ENCODE measurements at places on chromosomes 3 and 15. TPM values are rescaled to one million over a fixed set of nuclear protein-coding genes. Genes with fewer than 3 reads are reported as not detected.

Gene RARRES1
- 3.0 TPM for polyA plus RNA-seq

Gene LRRC28
- polyA plus RNA-seq: 13.7 TPM

Gene KLHL40
- not detected for polyA plus RNA-seq

Gene GLDN
- polyA plus RNA-seq: 0.29 TPM

Gene SCAANT1
- polyA plus RNA-seq: not detected

Gene ALS2CL
- 95.0 TPM for polyA plus RNA-seq

Gene IGF2BP2
- 0.86 TPM for polyA plus RNA-seq

Gene GYG1
- polyA plus RNA-seq: 10.9 TPM

Gene RHOV
- 138 TPM for polyA plus RNA-seq

Gene CCR1
- polyA plus RNA-seq: 0.47 TPM

Gene HSPBAP1
- polyA plus RNA-seq: 7.5 TPM

Gene MCF2L2
- polyA plus RNA-seq: 0.26 TPM

Gene CCDC54
- not detected for polyA plus RNA-seq

Gene DUOXA2
- 39.1 TPM for polyA plus RNA-seq

Gene RTP3
- not detected for polyA plus RNA-seq

Gene SPATA12
- 0.02 TPM for polyA plus RNA-seq

Gene IFT80
- 9.2 TPM for polyA plus RNA-seq

Gene ACTRT3
- 1.1 TPM for polyA plus RNA-seq

Gene PTH1R
- polyA plus RNA-seq: 2.0 TPM

Gene NCEH1
- polyA plus RNA-seq: 2.4 TPM

Gene SLC12A1
- not detected for polyA plus RNA-seq

Gene SNURF
- polyA plus RNA-seq: 0.86 TPM
